ENCODE measurements at places on chromosomes 11 and 22.

- DNase-seq = no peak
Observed at GRCh38 chr11:124884869-124885479, 12.7 kb downstream of the ROBO4 start.

DNA sequence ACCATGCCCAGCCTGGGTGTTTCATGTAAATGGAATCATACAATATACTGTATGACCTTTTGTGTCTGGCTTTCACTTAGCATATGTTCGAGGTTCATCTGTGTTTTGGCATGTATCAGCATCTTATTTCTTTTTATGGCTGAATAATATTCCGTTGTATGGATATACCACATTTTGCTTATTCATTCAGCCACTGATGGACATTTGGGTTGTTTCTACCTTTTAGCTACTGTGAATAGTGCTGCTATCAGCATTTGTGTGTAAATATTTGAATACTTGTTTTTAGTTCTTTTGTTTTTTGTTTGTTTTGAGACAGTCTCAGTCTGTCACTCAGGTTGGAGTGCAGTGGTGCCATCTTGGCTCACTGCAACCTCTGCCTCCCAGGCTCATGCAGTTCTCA, 35.7 kb downstream of the KDM2A start:
- no peak for DNase-seq

DNA sequence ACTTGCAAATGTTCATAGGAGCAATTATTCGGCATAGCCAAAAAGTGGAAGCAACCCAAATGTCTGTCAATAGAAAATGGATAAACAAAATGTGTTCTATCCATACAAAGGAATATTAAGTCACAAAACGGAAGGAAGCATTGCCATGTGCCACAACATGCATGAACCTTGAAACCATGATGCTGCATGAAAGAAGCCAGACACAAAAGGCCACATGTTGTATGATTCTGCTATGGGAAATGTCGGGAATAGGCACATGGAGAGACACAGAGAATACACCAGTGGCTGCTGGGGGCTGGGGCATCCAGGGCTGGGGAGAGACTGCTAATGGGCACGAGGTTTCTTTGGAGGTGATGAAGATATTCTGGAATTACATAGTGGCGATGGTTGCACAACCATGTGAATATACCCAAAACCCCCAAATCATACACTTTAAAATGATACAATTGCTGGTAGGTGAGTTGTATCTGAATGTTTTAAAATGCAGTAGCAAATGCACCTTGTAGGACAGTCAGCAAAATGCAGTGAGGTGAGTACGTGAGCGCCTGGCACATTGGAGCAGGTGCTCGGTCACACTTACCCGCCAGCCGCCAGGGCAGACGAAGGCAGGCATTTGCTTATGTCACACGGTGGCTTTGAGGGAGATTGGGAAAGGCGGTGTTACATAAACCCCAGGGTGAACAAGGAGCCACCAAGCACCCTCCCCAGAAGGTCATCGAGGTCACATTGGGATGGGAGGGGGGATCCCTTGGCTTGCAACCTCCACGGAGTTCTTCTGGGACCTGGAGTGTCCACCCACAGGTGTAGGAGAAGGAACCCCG, 6.3 kb upstream of the OSM start:
- no peak for DNase-seq

- DNase-seq = no peak
Observed at GRCh38 chr11:121161349-121161917, 60.4 kb downstream of the TECTA start.

GRCh38 chr11:70506658-70506970, 108.3 kb downstream of the CTTN start:
- DNase-seq = no peak

DNA sequence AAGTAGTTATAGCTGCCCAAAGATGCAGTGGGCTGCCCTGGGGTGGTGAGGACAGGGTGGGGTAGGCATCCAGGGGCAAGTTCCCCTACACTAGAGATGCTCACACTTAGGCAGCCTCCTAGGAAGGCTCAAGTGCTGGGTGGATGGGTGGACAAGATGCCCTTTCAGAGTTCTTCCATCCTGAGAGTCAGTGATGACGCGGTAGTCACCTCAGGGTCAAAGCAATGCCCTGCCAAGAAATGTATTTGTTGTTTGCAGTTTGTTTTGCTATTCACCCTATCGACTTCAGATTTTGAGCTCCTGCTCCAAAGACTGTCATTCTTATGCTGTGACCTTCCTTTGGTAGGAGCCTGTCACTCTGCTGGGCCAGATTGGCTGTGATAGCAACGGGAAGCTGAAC, 18.9 kb downstream of the POLA2 start:
- no peak for DNase-seq

GRCh38 chr22:49088801-49089791, 738.6 kb downstream of the BRD1 start:
- no peak for DNase-seq

DNA sequence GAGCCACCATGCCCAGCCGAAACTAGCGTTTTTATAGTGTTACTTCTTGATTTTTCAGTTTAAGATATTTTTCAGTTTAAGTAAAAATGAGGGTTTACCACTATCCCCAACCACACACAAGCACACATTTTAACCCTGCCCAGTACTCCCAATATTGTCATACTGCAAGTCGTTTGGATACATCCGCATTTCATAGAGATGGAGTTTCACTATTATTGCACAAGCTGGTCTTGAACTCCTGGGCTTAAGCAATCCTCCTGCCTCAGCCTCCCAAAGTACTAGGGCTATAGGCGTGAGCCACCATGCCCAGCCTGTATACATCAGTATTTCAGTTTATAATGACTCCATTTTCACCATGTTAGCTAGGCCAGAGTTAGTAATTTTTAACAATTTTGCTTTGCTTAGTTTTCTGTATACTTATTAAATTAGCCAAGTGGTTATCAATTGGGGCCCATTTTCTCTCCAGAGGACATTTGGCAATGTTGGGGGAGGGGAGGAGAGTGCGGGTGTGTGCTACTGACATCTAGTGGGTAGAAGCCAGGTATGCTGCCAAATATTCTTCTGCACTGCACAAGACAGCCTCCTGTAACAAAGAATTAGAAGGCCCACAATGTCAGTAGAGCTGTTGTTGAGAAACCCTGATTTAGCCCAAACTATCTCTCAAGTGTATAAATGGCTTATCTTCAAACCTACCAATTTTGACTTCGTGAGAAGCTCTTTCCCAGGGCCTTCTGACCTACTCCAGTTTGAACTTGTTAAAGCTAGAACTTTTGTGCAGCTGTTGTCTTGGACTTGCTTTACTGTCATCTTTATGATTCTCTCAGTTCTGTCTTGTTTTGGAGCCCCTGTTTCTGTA, 7.3 kb downstream of the USP47 start:
- no peak for DNase-seq

- DNase-seq = no peak
Observed at GRCh38 chr22:20970939-20971657, 4.0 kb downstream of the AIFM3 start.

- peak; percentile 98 for DNase-seq
Observed at GRCh38 chr11:6234387-6235107, at the start of gene FHIP1B. TSS of gene FHIP1B (minus strand) at chr11:6234636. CDS start at chr11:6224516, 10,120 bp downstream.

GRCh38 chr11:57230791-57231538, 6.1 kb downstream of the APLNR start:
- no peak for DNase-seq

DNA sequence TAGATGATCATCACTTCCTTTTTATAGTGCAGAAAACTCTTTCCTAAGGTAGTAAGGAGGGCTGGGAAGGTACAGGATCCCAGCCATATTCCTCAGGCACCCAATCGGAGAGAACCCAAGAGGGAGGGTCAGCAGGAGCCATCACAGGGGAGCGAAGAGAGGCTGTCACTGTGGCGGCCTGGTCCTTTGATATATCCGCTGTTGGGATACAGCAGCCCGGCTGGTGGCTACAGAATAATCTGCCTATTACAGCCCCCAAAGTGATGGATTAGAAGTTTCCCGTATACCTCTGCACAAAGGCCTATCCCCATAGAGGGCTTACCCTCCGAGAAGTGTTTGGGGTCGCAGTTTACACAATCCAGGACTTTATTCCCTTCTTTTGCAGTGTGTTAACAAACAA, 48.5 kb downstream of the OR4D9 start:
- no peak for DNase-seq

DNA sequence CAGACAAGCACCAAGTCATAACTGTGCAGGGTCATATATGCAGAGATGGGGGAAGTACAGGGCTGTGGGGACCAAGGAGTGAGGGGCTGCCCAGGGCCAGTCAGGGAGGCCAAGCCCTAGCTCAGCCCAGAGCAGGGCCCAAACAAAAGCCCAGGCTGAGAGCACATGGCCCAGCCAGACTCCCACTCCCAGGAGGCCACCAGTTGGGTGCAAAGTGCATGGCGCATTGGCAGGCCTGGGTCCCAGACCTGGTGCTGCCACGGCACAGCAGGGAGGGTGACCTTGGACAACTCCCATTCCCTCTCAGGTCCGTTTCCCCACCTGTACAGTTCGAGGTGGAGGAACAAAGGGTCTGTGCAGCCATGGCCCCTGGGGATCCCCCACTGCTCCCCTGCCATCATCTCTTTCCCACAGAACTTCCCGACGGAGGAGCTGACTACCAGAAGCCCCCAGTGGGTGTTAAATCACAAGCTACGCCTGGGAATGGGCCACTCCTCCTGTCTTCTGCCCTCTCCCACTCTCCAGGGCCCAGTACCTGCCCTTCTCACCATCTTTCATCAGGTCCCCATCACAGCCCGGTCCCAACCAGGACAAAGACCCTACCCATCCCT, 608 bp downstream of the NIPSNAP1 start:
- no peak for DNase-seq

GRCh38 chr22:29886596-29886995, 3.6 kb downstream of the MTMR3 start:
- DNase-seq = no peak

DNA sequence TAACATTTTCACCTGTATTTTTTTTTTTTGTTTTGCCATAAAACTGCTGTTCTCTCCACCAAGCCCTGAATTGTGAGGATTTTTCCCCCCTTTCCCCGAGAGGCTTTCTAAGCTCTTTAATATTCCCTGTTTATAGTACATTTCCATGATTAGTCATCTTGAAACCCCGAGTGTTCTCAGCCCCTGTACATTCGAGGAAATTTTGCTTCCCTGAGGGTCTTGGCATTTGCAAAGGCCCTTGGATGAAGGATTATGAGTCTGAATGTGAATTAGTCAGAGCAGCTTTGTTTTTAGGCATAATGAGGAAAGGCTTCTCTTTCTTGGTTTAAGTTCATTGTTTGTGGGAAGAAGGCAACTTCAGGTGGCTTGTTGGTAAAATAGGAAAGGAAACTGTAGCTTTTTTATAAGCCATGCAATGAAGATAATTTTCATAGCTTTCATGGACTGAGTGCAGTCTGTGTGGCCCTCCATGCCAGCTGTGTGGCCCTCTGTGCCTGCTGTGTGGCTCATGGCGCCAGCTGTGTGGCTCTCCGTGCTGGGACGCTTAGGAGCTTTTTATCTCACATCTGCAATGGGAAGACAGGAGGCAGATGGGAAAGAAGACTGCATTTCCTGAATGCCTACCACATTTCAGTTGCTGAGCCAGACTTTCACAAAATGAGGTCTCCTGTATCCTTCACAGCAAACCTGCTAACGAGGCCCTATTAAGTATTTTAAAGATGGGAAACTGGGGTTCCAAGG, 129.0 kb downstream of the TEAD1 start:
- DNase-seq = no peak

DNA sequence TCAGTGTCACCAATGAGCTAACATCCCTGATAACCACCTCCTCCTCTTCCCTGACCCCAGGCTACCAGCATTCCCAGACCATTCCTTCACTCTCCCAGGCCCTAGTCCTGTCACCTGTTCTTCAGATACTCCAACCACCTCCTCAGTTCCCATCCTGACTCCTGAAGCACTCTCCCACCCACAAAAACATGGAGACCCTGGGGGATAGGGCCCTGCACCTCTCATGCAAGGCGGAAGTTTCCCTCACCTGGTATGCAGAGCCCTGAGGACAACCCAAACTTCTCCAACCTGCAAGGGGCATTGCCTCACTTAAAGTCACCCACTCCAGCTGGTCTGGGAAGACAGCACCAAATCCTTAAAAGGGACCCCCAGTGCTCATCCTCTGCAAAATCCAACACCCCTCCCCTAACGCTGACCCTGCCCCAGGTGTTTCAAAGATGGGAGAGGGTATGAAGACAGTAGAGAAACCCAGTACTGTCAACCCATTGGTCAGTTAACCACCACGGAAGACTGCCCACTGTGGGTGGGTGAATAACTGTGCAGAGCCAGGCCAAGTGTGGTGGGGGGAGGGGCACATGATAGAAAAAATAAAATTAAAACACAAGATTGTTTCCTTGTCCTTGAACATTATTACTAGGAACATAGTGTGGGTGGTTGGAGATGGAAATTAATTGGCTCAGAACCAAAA, 1.4 kb downstream of the TNKS1BP1 start:
- no peak for DNase-seq

- DNase-seq = no peak
Observed at GRCh38 chr11:36976741-36977140, 378.7 kb upstream of the RAG2 start.

DNA sequence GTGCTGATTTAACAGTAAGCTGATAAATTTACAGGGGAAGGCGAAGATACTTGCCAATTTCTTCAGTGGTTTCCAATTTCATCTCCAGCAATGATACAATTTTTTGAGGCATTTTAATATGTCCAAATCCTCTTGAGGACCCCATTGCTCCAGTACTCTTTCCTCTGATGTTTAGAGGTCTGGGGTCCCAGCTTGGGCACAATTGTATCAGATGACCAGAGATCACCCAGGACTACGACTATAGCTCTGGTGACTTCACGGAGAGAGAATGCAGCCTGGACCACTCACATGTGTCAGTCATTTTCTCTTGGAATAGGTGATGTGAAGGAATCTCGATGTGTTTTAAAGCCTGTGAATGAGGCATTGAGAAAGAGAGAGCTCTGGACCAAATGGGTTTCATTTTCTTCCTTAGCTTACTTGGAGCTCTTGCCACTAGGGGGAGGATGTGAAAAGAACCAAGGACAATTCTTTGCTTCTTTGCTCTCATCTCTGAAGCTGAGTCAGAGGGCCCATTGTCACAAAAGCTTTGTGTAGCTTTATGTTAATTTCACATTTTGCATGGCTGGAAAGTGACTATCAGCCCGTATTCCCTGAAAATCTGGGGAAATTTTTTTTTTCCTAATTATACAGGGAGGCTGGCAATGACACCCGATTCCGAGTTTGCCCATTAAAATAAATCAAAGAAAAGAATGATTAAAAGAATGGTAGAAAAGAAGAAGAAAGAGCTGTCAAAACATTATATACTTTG, 6.7 kb upstream of the CCDC90B start:
- peak; percentile 50 for DNase-seq

GRCh38 chr11:121595717-121596161, 143.0 kb upstream of the SORL1-AS1 start:
- DNase-seq = peak; percentile 98

DNA sequence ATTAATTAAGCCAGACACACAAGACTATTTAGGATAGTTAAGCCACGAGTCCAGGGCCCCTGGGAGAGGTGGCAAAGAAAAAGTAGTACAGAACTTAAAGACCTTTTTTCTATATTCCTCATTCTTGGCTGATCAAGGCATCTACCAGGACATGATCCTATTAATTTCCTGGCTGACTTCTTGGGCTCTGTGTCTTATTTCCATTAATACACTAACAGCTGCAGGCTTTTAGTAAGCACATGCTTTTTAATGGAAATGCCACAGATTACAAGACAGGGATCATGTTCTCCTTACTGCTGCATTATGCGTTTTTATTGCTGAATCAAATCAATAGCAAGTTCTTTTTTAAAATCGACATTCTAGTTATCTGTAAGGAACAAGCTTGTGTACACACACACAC, 35.2 kb downstream of the BTG4 start:
- DNase-seq = no peak
